ENCODE measurements at places on chromosomes 1 and 21.

GRCh38 chr1:53467391-53467790 lies 8.2 kb downstream of the DMRTB1 start:
- DNase-seq: no peak

DNA sequence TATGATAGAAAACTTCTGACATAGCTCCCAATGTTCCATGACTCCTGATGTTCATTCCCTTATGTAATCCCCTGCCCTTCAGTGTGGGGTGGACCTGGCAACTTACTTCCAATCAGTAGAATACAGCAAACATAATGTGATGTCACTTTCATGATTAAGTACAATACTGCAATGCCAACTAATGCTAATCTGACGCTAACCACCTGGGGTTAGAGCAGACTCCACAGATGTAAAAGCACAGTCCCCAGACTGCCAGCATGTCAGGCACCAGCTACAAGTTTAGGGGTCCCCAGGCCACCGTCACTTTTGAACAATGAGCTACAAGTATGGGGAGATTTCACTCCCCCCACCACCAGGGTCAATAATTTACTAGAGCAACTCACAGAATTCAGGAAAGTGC lies 32.3 kb upstream of the FBXO28 start:
- DNase-seq: no peak

- no peak for DNase-seq
Observed at GRCh38 chr1:165053351-165053750, 303.2 kb downstream of the LMX1A start.

DNA sequence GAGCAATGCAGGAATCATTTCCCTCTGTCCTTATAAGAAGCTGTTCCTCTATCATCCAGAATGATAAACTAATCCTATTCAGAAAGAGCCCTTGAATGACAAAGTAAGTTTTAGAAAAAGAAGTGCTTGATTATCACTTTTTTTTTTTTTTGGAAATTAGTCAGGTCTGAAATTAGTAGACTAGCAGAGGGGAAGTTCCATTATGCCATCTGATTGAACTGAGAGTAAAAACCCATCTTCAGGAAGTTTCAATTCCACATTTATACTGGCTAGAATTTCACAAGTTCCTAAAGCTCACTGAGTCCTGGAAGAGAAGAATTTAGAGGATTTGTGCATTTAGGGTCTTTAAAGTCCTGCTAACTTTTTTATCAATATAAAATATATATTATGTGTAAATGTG lies 128.8 kb upstream of the COA6 start:
- DNase-seq: no peak

DNA sequence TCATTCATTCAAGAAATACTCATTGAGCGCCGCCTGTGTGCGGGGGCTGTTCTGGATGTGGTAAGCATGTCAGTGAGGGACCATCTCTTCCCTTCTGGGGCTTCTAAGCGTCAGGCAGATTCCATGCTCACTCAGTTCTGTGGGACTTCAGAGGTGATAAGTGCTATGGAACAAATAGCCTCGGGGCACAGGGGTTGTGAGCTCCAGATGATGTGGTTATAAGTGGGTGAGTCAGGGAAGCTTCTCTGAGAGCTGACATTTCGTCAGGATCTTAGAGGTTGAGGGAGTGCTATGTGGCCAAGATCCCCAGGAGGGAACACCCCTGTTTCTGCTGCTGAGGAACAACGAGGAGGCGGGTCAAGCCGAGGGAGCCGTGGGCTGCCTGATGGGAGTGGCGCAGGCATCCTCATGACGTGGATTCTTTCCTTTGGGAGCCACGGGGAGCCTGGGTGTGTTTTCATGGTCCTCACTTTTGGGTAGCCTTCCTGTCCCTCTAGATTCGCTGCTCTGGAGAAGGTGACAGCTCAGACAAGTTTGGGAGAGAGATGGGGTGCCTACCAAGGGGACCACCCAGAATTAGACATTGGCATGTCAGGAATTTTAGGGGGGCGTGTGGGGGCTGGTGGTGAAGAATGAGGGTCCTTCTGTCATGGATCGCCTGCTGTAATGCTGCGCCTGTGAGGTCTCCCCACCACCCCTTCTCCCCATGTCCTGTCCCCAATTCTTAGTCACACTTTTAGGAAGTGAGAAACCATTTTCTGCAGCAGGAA lies 38.5 kb downstream of the HUNK start:
- no peak for DNase-seq

DNA sequence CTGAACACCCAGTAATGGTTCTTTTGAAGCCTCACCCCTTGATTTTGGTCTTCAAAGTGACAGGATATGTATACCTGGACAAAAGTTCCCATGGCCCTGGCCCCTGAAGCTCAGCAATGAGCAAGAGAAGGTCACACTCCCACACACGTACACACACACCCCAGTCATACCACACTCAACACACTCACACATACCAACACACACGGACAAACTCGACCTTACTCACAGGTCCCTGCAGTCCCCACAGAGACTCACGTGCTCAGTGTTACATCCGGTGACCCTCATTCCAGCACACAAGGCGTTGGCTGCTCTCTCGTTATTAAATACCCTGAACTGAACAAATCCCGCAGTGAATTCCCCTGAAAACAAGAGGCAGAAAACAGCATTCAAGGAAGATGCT lies 5.9 kb downstream of the ITLN1 start:
- no peak for DNase-seq

DNA sequence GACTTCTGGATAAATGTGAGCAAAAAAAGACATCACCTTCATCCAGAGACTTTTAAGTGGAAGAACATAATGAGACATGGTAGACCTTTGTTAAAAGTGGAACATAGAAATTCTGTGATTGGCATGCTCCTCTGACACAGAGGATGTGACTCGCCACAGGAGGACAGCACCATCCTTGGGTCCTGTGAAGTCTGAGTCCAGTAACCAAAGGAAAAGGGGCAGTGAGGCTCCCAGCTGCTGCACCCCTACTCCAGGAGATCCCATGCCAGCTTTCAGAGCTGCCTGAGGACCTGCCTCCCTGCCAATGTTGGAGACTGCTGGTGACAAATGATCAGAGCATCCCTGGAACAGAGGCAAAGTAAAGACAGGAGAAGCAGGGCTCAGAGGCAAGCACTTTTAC lies 136.2 kb downstream of the BRINP2 start:
- no peak for DNase-seq

DNA sequence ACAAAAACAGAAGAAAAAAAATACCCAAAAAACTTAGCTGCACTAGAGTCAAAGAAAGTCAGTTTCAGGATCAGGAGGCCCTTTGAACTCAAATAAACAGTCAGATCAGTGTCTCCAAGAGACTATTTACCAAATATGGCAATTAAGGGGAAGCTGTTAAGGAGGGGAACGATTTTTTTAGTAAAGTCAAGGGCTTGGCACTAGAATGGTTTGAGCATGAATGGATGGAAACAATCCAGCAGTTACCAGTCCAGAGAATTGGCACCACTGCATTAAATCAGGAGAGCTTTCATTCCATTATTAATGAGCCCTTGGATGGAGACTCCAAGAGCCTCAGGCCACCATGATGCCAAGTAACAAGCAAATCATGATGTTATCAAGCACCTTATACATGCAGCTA lies 7.2 kb downstream of the TRAPPC3 start:
- no peak for DNase-seq

DNA sequence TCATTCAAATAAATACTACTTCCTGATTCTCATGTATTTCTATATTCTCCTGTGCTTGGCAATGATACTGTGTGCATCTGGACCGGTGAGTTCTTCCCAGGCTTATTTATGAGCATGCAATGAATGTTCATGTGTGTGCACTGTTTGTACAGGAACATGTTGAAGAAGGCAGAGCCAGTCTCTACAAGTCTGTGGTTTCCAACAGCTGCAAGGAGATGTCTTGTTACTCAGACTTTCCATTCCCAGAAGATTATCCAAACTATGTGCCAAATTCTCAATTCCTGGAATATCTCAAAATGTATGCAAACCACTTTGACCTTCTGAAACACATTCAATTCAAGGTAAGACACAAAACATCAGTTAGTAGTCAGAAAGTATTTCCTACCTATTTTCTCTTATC lies 19.1 kb downstream of the FMO1 start:
- DNase-seq: no peak

- peak; percentile 89 for DNase-seq
Observed at GRCh38 chr1:203327684-203328457, 22.6 kb downstream of the BTG2 start.

DNA sequence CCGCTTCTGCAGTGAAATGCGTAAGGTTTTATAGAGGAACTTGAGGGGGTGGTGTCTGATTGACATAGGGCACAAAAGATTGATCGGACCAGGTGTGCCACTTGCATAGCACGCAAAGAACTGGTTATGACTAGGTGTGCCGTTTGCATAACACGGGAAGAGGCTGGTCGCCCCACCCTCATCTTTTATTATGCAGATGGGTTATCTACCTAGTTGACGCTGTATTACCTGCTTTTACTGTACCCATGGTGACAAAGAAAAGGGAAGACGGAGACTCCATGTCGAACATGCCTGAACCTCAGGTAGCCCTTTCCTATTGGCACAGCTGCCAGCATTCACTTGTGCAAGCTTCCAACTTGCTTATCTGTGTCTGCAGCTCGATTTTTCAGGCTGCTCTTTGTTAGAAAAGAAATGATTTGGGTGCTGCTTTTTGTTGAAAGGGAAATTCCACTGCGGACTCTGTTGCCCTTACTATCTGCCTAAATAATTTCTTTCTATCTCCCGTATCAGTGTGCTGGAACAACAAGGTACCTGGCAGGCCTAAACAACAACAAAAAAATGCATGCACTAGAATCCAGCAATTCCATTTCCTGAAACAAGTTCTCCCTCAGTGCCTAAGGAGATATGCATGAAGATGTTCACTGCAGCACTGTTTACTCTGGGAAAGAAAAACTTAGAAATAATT lies 194.4 kb upstream of the KAZN start:
- DNase-seq: no peak

DNA sequence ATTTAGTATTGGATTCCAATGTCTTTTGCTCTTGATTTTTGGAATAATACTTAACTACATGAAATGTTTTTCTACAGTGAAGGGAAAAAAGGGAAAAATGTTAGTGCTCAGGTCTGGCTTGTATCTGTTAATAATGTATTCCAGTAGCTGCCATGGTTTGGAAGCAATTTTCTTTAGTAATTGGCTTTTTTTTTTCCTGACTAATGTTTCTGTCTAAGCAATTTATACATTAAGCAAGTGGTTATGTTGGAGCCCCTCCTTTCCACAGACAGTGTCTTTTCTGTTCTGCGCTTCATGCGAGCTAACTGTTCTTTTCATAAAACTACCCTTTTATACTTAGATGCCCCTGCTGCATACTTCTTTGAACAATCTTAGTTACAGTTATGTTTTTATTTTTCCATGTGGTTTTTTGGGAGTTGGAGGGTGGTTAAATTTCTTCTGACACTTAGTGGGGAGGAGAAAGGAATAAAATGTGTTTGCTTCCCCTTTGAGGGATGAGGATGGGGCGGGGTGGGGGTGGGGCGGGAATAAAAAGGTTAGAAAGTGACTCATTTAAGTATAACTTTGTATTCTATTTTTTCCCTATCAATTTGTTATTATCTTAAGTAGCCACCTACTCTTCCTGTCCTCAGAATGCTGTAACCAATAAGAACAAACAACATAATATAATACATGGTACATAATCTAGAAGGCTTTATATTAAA lies 83.1 kb downstream of the CLIC4 start:
- no peak for DNase-seq

GRCh38 chr1:36709869-36710481 lies 227.3 kb upstream of the CSF3R start:
- no peak for DNase-seq

DNA sequence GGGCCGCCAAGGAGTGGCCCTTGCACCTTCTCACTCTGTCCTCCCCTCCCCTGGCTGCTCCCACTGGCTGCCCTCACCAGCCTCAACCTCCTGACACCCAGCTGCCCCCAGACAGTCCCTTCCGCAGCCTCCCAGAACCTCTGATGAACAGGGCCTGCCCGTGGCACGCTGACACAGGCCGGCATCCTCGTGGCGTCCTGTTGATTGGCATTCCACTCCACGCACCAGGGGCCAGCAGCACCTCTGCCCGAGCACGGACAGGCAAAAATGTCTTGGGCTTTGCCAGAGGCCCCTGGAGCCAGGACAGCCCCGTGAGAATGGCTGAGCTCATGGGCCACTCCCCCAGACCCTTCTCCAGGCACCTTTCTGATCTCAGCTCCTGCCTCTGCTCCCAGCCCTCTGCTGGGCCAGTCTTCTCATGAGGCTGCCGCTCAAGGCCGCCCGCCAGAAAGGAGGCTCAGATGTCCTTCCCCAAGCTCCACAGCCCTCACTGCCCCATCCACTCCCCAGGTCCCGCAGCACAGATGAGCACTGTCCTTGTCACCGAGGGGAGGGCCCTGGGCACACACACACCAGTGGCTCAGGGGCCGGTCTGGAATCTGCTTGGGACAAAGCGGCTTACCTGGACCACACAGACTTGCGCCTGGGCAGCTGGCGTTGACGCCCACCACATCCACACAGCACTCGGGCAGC lies 15.8 kb upstream of the RNF223 start:
- DNase-seq: no peak

DNA sequence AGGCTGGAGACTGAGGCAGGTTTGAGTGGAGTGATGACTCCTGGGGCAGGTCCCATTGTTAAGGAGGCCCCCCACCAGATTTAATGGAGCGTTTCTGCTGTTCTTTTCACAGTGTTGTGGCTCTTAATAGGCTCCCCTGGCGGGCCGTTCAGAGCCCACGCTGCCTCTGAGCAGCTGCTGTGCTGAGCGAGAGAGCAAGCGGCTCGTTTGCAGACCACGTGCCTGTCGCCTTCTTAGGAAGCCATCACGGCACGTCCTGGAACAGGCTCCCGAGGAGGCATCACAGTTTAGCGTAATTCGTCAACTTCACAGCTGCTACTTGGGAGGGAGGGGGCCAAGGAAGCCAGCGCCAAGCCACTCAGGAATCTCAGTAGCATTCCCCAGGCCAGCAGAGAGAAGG lies 70.5 kb upstream of the CTTNBP2NL start:
- DNase-seq: no peak

GRCh38 chr1:44138239-44138638 lies 3.2 kb downstream of the KLF18 start:
- no peak for DNase-seq

DNA sequence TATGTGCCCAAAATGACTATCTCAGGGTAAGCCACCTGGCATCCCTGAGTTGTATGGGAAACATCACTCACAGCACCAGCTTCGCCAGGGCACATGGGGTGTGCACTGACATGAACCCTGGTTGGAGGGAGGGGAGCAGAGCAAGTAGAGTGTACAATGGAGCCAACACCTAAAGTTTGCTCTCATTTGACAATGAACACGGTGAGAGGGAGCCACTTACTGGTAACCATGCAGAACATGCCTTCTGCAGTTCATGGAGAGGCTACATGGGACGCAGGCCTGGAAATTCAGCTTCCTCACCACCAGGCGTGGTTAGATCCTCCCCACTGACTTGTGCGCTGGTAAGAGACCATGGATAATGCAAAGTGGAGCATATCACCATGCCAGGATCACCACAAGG lies 10.0 kb upstream of the CPLANE2 start:
- no peak for DNase-seq
